ENCODE measurements at places on chromosomes 7 and 10.
A peak's percentile ranks its signal among the peaks of the same experiment; 100 is the strongest.

DNA sequence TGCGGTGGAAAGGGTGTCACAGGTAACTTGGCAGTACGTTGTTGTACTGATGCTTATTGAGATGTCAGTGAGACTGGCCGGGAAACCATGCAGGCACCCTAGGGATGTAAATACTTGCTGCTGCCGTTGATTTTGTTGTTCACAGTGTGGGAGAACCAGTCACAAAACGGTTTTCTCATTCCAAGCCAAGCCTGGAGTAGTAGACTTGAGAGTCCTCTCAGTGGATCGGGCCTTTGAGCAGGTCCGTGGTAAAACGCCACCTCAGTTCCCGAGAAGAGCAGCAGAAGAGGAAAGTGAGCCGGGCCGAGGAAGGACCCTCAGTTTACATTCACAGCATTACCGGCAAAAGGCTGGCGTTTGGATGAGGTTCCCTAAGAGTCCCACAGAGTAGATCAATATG lies 1.1 kb downstream of the JAKMIP3 start:
- no peak for DNase-seq

DNA sequence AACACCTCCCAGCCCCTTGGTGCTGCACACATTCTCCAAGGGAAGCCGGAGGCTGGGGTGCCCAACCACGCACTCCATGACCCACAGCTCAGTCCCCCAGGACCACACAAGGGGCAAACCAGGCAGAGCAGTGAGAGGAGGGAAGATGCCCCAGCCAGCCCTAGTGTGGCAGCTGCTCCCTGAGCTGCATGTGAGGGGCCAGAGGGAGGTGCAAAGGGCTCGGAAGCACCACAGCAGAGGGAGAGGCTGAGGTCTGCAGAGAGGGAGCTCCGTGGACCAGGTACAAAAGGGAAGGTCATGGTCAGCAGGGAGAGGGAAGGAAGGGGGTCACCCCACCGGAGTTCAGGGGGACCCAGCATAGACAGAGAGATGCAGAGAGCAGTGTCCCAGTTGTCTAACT lies 1.5 kb upstream of the CALML5 start:
- DNase-seq, result no peak

DNA sequence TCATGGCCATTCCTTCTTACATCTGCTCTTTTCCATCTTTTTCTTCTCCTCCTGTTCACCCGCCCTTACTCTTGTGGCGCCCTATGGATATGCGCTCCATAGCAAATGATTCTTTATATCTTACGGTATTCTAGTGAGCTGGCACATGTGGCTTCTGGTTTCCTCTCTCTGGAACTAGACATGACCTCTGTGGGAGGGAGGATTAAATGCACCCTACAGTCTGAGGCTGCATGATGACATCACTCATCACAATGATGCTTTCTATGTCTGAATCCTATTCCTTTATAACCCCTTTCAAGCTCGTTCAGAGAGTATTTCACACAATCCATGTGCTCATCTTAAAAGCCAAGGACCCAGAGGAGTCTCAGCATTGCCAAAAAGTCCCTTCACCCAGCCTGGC lies 153.3 kb downstream of the EGFR start:
- no peak for DNase-seq

GRCh38 chr7:108403597-108404217 lies 52.5 kb downstream of the NRCAM start:
- no peak for DNase-seq

GRCh38 chr10:31694126-31694685 lies 234.4 kb downstream of the ARHGAP12 start:
- DNase-seq, result no peak

GRCh38 chr7:98360221-98361130 lies 40.4 kb downstream of the BAIAP2L1 start:
- no peak for DNase-seq

DNA sequence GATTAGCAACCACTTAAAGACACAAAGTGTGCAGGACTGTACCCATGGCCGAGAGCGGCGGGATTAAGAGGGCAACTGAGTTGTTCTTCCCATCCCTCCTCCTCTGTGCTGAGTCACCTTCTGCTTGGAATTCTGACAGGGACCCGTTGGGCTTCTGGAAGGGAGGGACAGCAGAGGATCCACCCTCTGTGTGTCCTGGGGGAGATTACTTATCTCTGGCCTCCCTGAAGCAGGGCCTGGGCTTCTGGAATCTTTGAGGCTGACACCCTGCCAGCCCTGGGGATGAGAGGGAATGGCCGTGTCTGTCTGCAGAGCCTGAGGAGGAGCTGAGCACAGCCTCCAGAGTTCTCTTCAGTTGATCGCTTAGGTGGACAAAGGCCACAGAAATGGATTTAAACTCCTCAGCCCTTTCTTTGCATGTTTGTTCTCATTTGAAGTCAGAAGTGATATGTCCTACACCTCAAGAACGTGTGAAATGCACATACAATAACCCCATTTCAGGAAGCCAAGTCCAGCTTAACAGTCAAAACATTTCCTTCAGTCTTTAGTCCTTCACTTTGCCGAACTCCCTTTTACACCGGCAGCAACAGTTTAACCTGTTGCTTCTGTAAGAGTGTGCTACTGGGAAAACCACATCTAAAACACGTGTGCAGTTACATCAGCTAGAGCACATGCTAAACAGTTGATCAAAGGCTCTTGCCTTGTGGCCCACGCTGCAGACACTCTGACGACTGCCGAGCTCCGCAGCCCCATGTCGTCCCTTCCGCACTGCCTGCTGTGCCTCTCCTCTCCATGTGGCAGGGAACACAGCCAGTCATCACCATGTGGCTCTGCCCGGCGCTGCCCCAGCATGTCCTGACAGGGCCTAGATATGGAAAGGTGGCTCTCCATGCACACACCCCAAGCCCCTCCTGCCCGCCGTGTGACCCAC lies 55.7 kb downstream of the IKZF1 start:
- DNase-seq, result no peak

DNA sequence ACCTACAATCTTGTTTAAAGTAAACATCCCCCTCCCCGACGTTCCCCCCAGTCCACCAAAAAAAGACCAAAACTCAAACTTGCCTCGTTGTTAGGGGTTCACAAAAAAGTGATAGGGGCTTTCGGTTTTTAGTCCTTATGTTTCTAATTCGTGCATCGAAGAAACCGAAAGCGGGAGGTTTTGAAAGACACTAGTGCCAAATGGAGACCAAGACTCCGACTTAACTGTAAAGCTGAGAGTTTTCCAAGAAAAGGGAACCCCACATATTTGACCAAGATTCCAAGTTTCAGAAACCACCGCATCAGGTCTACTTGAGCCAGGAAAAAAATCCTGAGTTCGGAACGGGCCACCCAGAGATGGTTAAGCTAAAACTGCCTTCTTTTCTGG lies 534 bp downstream of the PSMA2 start:
- DNase-seq, result no peak

DNA sequence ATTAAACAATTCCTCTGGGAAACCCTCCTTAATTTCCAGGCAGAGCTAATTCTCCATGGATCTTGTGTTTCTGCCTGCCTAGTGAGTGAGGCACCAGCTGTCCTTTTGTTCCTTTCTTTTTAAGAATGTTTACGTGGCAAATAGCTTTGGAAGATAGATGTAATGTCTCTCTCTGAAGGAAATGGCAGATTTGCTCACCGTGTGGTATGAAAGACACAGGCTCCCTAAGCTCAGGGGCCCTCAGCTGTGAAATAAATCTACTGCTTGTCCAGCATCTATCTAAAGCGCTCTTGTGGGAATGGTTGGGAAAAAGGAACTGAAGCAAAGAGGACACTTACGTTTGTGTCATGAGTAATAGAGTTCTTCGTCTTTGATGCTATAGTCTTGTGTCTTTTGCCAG lies 64.6 kb downstream of the FAS start:
- DNase-seq, result no peak

- no peak for DNase-seq
Observed at GRCh38 chr10:125694883-125695282, 11.9 kb upstream of the TEX36 start.

GRCh38 chr7:157014635-157015555 lies 4.4 kb upstream of the MNX1 start:
- DNase-seq, result no peak

DNA sequence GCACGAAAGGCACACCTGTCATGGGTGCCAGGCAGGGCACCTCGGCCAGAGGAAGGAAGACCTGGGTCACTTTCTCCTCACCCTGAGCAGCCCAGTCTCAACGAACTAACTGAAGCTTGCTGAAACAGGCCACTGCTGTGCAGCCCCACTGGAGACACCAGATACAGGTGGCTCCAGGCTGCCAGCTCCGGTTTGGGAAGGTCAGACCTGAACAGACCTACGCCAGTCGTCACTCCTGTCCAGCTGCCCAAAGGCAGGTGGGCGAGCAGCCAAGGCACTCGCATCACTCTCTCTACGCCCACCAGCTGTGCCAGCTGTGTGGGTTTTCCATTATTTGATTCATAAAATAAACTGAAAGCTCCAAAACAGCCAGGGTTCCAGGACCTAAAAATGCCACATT lies 256.1 kb downstream of the ZMYND11 start:
- DNase-seq, result no peak

DNA sequence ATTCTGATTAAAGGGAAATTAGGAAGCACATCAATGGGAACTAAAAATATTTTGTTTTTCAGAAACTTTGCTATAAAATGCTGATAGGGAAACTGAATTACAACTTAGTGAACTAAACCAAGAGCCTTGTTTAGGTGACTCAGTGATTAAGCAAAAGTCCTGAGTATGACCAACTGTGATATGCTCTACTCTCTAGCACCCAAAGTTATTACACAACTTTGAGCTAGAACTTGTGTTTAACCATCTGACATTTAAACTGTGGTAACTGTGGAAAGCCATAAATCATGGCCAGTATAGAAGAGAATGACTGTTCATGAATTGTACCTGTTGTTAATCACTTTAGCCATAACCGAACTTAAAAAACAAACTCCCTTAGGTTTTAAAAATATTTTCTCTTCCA lies 127.4 kb downstream of the ZNF365 start:
- DNase-seq, result no peak

DNA sequence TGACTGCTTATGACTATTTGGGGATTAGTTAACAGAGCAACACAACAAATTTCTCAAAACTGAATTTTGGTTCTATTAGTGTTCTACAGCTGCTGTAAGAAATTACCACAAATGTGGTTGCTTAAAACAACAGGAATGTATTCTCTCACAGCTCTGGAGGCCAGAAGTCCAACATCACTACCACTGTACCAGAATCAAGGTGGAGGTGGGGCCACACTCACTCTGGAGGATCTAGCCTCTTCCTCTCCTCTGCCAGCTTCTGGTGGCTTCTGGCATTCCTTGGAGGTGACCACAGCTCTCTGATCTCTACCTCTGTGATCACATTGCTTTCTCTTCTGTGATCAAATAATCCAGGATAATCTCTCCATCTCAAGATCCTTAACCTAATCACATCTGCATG lies 194.7 kb upstream of the BMPER start:
- no peak for DNase-seq

GRCh38 chr7:5773661-5774086 lies 7.8 kb downstream of the RNF216 start:
- DNase-seq, result peak; percentile 75

- DNase-seq, result no peak
Observed at GRCh38 chr7:36280840-36281812, 108.5 kb upstream of the ANLN start.

DNA sequence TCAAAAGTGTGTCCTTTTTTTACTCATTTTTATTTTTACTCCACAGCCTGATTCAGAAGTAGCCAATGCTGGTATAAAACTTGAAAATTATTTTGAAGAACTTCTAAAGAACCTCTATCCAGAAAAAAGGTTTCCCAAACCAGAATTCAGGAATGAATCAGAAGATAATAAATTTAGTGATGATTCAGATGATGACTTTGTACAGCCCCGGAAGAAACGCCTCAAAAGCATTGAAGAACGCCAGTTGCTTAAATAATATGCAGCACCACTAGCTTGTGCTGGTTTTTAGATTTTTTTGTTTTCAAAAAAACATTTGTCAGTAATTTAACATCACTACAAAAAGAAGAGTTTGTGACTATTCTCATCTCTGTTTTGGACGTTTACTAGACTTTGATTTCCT lies 116.5 kb downstream of the SVOPL start:
- DNase-seq, result no peak

DNA sequence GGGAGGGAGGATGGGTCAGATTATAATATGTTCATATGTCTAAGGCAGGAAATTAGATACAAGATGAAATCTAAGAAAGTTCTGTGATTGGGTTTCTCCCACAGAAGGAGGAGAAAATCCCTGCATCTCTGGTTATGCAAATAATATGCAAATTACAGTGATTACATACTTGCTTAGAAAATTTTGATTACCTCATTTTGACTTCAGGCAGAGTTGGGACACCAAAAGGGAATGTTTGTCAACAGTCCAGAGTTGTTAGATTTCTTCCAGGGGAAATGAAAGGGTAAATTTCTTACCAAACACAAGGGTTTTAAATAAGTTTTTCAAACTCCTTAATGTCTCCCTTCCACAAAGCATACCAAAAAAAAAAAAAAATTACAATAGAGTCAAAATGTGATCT lies 101.4 kb upstream of the STEAP1B start:
- no peak for DNase-seq

GRCh38 chr7:46518713-46519112 lies 597.6 kb upstream of the IGFBP3 start:
- DNase-seq, result no peak

GRCh38 chr7:128209229-128210035 lies 31.6 kb upstream of the LEP start:
- no peak for DNase-seq

- no peak for DNase-seq
Observed at GRCh38 chr7:155930061-155930460, 117.8 kb upstream of the SHH start.

DNA sequence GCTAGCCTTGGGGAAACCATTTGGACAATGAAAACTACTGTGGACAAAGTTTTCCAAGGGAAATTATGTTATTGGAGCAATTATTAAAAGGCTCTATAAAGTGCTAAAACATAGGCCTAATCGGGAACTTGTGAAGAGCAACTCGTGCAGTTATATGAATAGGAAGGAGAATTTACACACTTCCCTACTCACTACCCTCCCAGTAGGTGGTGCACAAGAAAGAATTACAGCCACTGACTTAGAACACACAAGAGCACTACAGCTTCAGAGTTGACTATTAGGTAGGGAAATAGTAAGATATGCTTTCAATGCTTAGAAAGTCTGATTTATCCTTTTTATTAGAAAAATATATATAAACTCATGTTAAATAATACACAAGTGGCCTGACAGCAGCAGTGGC lies 47.2 kb downstream of the GSAP start:
- DNase-seq, result no peak

DNA sequence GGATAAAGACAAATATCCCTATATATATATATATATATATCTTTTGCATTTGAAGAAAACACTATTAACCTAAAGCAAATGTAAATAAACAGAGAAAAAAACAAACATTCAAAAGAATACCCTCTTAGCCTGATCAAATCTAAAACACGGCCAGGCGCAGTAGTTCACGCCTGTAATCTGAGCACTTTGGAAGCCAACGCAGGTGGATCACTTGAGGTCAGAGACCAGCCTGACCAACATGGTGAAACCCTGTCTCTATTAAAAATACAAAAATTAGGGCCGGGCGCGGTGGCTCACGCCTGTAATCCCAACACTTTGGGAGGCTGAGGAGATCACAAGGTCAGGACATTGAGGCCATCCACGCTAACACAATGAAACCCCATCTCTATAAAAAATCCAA lies 9.2 kb downstream of the ANXA7 start:
- no peak for DNase-seq

GRCh38 chr7:124171068-124171467 lies 138.2 kb upstream of the TMEM229A start:
- no peak for DNase-seq

GRCh38 chr7:75867390-75867717 lies 11.5 kb upstream of the RHBDD2 start:
- DNase-seq, result no peak

GRCh38 chr10:123769647-123770046 lies 103.5 kb downstream of the GPR26 start:
- DNase-seq, result no peak
